GM04504 (cell line): ENCODE measurements at places on chromosomes 11 and 22.
A peak's percentile ranks its signal among the peaks of the same experiment; 100 is the strongest.

DNA sequence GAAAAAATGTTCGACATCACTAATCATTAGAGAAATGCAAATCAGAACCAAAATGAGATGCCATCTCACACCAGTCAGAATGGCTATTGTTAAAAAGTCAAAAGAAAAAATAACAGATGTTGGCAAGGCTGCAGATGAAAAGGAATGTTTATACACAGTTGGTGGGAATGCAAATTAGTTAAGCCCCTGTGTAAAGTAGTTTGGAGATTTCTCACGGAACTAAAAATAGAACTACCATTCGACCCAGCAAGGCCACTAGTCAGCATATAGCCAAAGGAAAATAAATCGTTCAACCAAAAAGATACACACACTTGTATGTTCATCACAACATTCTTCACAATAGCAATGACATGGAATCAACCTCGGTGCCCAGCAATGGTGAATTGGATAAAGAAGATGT lies 503.2 kb downstream of the OPCML start:
- no peak for DNase-seq

DNA sequence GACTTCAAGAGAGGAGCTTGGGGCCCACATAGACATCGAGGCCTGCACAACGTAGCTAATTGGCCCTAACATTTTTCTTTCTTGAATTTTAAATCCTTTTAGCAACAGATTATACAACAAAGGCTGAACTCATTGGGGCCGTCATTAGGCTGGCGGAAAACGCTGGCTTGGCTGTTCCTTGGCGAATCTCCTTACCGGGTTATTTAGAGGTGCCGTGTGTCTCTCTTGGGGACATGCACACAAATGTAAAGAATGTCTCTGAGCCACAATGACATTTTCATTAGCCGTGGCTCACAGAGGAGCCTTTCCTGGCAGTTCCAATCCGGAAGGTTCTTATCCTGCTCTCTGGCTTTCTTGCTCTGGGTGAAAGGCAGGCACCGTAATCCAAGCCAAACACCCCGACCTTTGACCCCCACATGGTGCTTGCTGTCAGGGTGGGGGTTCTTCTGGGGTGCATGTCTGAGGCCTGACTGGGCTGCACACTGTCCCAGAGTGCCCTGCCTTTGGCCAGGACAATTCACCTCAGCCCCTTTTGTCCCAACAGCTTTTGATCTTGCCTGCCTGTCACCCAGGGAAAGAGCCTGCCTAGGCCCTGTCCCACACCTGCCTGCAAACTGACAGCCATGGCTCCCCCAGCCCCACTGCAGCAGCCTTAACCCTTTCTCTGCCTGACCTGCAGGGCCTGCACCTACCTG lies 9.2 kb upstream of the FGF3 start:
- DNase-seq = no peak

GRCh38 chr11:1920128-1920908 lies 815 bp downstream of the TNNT3 start:
- no peak for DNase-seq

DNA sequence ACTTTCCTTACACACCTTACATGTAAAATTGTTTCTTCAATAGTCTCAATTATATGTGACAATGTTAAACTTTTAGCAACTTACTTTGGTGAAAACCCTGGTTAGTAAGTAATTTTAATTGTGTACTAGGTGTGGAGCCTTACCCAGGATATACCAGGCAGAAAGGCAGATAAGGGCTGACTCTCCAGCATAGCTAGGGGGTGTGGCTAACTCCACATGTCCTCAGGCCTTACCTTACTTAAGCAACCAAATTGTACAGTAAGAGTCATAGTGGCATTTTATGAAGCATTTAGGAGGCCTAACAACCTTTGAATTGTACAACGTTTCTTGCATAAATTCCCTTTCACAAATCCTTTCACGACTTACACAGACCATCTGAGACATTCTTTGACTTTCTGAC lies 118.2 kb upstream of the OR9Q1 start:
- DNase-seq = no peak

GRCh38 chr11:6260207-6260726 lies 629 bp downstream of the CCKBR start:
- no peak for DNase-seq

GRCh38 chr11:121141066-121141465 lies 40.0 kb downstream of the TECTA start:
- DNase-seq = no peak

DNA sequence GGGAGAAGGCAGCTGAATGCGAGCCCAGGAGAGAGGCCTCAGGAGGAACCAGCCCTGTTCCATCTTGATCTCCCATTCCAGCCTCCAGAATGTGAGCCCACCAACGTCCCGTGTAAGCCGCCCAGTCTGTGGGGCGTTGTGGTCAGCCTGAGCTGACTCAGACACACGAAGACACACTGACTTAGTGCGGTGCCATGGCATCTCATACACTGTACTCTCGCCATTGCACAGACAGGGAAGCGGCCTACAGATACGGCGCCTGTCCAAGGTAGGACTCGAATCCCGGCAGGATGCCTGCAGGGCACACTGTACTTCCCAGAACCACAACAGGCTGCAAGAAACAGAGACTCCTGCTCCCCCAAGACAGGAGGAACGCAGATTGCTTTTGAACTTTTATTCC lies 179.6 kb downstream of the CTTN start:
- no peak for DNase-seq

GRCh38 chr11:22991196-22991595 lies 130.9 kb upstream of the CCDC179 start:
- no peak for DNase-seq

GRCh38 chr11:46736146-46736545 lies 17.1 kb downstream of the F2 start:
- no peak for DNase-seq

GRCh38 chr11:94786264-94787126 lies 18.3 kb downstream of the AMOTL1 start:
- no peak for DNase-seq

DNA sequence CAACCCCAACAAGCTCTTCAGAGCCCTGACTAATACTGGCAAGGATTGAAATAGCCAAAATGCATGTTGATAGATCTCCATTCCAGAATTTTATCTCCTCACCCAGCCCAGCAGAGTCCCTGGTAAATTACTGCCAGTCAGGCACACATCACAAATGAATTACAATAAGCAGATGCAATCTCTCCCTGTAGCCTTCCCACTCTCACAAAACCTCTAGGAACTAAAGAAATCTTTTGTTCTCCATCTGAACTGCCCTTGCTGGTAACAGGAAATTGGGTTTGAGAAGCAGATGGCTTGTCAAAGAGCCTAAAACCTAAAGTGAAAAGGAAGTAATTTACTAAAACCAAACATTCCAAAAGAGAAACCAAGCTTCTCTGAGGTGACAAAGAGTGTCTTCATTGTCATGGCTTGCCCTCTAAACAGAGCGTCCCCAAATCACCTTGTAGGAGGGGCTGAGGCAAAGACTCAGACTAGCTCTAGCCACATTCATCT lies 59.5 kb downstream of the FAM168A start:
- DNase-seq = peak; percentile 17

GRCh38 chr11:68680541-68681231 lies 3.7 kb upstream of the GAL start:
- no peak for DNase-seq

- DNase-seq = peak; percentile 58
Observed at GRCh38 chr11:95516786-95517185, 272.8 kb downstream of the FAM76B start.

GRCh38 chr22:20523086-20523983 lies 15.9 kb downstream of the MED15 start:
- peak; percentile 78 for DNase-seq

- no peak for DNase-seq
Observed at GRCh38 chr11:94581926-94582325, 14.8 kb downstream of the PIWIL4 start.

DNA sequence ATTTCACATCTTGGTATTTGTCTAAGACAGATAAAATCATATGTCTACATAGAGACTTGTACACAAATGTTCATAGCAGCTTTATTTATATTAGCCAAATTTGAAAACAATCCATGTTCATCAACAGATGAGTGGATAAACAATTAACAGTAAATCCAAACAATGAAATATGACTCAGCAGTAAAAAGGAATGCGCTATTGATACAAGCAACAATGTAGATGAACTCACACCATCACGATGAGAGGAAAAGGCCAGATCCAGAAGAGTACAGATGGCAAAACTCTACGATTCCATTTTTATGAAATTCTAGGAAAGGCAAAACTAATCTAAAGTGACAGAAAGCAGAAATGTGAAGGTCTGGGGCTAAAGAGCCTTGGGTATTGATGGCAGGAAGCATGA lies 384.3 kb downstream of the NTM start:
- DNase-seq = no peak

DNA sequence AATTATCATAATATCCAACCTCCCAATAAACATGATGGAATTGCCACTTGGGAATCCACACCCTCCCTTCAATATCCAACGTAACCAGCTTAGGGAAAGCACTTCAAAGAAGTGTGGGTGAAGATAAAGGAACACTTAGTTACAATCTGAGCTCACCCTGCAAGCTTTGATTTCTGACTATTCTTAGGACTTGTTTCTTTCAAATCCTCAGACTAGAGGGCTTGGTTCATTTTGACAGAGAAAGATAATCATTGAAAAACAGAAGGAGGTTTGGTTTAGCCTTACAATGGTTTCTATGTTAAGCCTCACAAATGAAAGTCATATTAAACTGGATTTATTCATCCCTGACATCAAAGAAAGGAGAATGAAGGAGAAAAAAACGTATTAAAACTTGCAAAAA lies 57.9 kb upstream of the SYT13 start:
- DNase-seq = no peak

GRCh38 chr11:113828191-113828590 lies 47.2 kb downstream of the USP28 start:
- no peak for DNase-seq

- no peak for DNase-seq
Observed at GRCh38 chr22:47335460-47335859, 573.0 kb downstream of the TBC1D22A start.

DNA sequence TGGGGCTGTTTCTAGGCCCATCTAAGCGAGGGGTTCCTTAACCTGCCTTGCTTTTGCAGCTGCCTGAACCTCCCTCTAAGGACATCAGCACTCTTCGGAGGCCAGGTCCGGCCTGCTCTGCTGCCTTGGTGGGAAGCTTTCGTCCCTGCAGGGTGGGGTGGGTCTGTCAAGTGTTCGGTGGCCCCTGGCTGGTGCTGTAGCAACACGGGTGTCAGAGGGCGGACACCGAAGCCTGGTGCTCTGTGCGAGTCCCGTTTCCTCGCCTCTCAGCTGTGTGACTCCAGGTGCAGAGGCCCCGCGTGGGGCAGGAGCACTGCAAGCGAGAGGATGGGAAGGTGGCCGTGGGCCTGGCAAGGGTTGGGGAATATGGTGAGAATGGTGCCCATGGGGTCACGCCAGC lies 64.6 kb downstream of the CDKN1C start:
- DNase-seq = no peak

DNA sequence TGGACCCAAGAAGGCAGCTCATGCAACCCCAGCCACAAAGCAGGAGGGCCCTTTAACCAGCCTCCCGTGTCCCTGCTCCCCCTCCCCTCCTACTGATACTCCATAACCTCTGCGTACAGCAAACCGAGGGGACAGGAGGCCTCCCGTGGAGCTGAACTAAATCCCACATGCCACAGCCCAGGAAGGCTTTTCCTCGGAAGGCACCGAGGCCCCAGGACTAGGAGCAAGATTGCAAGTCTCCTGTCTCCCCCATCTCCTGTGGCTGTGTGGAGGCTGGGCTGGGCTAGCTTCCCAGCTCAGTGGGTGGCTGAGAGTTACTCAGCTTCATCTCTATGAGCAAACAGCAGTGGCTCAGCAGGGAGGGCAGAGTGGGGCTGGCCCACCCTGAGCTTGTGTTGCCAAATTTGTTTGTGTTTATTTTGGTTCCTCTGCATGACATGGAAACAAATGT lies 62.7 kb upstream of the NECTIN1 start:
- peak; percentile 17 for DNase-seq

GRCh38 chr11:97743205-97743742 lies 1277.5 kb upstream of the CNTN5 start:
- DNase-seq = no peak

DNA sequence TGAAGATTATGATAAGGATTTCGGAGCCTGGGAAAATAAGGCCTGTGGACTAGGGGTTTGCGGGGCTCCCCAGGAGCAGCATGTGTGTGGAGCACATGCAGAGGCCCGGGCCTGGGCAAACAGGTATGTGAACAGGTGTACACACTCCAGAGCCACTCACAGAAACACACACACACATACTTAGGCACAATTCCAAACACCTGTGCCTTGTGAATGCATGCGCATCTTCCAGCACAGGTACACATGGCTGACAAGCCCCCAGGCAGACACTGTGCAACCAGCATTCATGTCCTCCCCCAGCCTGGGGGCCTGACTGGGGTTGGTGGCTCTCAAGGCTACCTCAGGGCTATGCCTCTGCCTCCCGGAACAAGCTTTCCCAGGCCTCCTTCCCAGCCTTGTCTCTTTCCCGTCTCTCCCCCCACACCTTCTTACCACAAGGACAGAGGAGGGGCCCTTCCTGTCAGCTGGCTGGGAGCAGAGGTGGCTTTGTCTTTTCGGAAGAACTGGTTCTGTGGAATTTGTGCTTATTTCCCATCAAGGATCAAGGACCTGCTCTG lies 2.6 kb upstream of the P2RY6 start:
- DNase-seq = no peak

- DNase-seq = no peak
Observed at GRCh38 chr11:71996946-71997345, 1.8 kb upstream of the IL18BP start.

- no peak for DNase-seq
Observed at GRCh38 chr11:83205608-83206185, 12.2 kb downstream of the ANKRD42 start.

DNA sequence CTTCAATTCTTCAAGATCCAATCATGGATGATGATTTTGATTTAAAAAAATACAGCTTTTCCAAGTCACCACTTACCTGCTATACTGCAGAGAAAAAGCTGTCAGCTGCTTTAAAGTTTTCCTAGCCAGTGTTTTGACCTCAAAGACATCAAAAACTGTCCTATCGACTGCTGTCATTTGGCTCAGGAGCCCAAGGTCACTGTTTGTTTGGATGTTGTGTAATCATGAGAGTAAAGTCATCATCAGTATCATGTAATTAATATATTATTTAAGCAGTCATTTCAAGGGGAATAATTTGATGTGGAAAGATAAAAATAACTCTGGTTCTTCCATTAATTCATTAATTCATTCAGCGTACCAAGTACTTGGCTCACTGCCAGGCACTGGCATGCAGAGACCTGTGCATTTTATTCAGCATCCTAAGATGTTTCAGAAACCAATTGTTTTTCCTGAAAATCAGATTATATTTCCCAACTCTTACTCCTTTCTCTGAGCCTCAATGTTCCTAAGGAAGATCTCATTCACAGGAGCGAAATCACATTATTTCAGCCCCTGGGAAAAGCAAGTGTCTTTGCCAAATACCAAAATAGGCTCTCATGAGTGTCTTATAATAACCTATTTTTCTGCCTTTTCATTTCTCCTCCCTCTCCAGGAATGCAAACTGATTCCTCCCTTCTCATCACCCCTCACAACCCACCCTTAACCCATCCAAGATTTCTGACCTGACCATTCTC lies 59.9 kb downstream of the SLC1A2 start:
- no peak for DNase-seq
